ENCODE measurements at places on chromosomes 2 and 18. TPM values are rescaled to one million over a fixed set of nuclear protein-coding genes. Genes with fewer than 3 reads are reported as not detected.

Gene GALNT14
- polyA plus RNA-seq = 0.66 TPM

DNA sequence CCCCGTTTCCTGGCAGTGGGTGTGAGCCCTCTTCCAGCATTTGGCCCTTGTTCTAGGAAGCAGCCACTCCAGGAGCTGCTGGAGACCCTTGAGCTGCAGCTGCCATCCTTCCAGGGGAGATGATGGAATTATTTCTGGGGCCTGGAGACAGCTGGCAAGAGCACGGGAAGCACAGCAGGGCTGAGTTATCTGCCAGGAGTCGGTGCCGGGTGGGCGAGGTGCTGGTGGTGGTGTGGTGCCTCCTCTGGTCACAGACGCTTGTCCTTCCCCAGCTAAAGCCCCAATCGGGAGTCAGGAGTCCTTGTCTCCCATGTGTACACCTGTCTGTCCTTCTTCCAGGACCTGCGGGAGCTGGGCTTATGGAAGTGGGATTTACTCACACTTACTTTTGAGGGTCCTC, 36.0 kb downstream of the DPYSL5 start:
- no peak for DNase-seq

Gene CNDP2
- polyA plus RNA-seq = 62.3 TPM

DNA sequence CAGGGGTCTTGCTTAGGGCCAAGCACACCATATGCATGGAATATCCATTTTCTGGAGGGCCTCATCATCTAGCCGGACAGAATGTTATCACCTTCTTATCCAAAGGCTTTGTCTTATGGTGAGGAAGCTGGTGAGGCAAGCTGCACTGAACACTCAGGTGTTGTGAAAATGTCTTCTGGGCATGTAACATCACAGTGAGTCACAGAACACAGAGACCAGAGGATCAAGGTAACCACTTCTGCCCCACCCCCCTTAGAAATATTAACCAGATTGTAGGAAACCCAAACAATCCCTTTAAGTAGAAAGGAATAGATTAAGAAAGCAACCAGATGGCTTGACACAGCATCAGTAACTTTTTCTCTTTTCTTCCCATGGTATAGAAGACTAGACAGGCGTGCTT, 51.1 kb downstream of the MYO5B start:
- no peak for DNase-seq

- DNase-seq = no peak
These were observed at the start of gene POMC for GRCh38 chr2:25168256-25169072. Gene POMC (minus strand): TSS chr2:25168580. CDS start chr2:25164772, 3,808 bp downstream.

DNA sequence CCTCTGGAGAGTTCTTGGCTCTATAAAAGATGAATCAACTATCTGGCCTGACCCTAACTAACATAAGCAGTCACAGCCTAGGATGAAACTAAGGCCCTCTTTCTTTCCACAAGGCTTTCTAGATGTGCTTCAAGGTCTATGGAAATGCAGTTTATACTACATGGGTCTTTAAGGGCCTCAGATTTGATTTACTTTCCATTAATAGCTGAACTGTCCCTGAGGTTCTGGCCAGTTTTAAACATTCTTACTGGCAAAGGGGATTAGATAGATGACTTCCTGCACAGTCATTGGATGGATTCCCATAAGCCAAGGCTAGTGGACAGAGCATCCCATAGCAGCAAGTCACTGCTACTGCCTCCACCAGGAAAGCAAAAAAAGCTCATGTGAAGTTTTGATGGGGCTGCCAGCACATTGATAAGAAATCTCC, 38.1 kb upstream of the LCLAT1 start:
- DNase-seq = peak; percentile 37

Gene CD207
- 0.80 TPM for polyA plus RNA-seq

Gene TSPYL6
- 0.01 TPM for polyA plus RNA-seq

Gene SCG2
- 0.04 TPM for polyA plus RNA-seq

GRCh38 chr2:217714287-217714751, 288.5 kb downstream of the TNS1 start:
- peak; percentile 61 for DNase-seq

Gene DNAJC5G
- 0.19 TPM for polyA plus RNA-seq
